T-helper 17 cell (primary cell): ENCODE measurements at places on chromosomes 7 and 10. TPM values are rescaled to one million over a fixed set of nuclear protein-coding genes. Genes with fewer than 3 reads are reported as not detected.

DNA sequence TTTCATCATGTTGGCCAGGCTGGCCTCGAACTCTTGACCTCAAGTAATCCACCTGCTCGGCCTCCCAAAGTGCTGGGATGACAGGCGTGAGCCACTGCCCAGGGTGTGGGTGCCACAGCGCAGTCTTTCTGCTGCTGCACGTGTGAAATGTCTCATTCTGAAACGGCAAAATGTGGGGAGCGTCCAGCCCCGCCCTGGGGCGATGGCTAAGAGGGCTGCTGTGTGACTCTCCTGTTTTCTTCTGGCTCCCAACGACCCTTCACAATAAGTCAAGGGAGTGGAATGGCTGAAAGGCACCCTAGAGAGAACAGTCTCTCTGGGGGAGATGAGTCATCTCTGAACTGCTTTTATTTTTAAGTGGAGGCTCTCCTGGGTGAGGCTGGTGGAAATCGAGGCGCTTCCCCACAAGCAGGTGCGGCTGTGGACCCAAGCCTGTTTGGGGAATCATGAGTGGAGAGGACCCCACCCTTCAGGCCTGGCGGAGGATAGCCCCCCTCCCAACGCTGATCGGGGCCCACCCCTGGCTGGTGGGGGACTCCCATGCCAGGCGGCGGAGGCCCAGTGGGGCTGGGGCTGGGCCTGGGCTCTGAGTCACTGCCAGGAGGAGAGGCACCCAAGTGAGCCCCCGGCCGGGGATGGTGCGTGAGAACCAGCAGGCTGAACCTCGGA is 18.0 kb downstream of the ADAP1 start:
- no peaks in the 10 kb centered on the region for H3K27me3 ChIP-seq
- no peak for DNase-seq
- peaks cover 5% of the 10 kb centered on the region for H3K4me1 ChIP-seq

- no peak overlapping the region for H3K4me3 ChIP-seq
- no peak for DNase-seq
- H3K36me3 ChIP-seq = no peaks in the 10 kb centered on the region
- no peaks in the 10 kb centered on the region for H3K4me1 ChIP-seq
These were observed 60.4 kb downstream of the TCERG1L start for GRCh38 chr10:131251146-131251541.

GRCh38 chr7:44348851-44349781 is 23.7 kb upstream of the CAMK2B start:
- no peak for DNase-seq
- no peak overlapping the region for H3K27ac ChIP-seq
- H3K4me1 ChIP-seq = no peaks in the 10 kb centered on the region
- no peaks in the 10 kb centered on the region for H3K36me3 ChIP-seq
- peaks cover 36% of the 10 kb centered on the region for H3K27me3 ChIP-seq

- DNase-seq = no peak
- H3K4me1 ChIP-seq = peaks cover 5% of the 10 kb centered on the region
- peaks cover 41% of the 10 kb centered on the region for H3K27me3 ChIP-seq
- H3K36me3 ChIP-seq = no peaks in the 10 kb centered on the region
These were observed 1250.6 kb downstream of the GATA3 start for GRCh38 chr10:9305018-9305655.

- H3K36me3 ChIP-seq = no peaks in the 10 kb centered on the region
- no peak overlapping the region for H3K27ac ChIP-seq
- no peaks in the 10 kb centered on the region for H3K27me3 ChIP-seq
- H3K4me3 ChIP-seq = no peak overlapping the region
- DNase-seq = no peak
- no peaks in the 10 kb centered on the region for H3K4me1 ChIP-seq
These were observed 160.6 kb downstream of the MAGI2 start for GRCh38 chr7:79292834-79293233.

DNA sequence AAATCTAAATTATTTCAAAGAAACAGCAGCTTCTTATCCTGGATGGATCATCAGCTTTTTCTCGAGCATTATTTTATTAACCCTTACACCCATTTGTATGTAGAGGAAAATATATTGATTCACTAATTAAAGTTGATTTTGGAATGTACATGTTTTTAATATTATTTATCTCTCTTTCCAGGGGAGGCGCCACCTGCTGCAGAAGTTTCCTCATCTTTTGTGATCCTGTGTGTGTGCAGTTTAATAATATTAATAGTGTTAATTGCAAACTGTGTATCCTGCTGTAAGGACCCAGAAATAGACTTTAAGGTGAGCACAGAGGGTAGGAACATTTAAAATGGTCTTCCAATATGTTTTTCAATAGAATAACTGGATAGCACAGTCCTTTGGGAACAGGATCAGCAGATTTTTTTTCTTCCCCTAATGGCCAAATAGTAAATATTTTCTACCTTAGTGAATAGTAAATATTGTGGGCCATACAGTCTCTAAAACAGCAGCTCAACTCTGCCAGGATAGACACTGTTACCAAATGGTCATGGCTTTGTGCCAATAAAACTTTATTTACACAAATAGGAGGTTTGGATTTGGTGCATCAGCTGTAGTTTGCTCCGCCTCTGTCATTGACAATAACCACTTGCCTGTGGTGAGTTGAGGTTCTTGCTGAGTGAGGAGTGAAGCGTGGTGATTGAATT is 30.6 kb downstream of the LMTK2 start:
- H3K4me1 ChIP-seq = peaks cover 27% of the 10 kb centered on the region
- no peak overlapping the region for H3K27ac ChIP-seq
- peaks cover 7% of the 10 kb centered on the region for H3K36me3 ChIP-seq
- H3K4me3 ChIP-seq = no peak overlapping the region

DNA sequence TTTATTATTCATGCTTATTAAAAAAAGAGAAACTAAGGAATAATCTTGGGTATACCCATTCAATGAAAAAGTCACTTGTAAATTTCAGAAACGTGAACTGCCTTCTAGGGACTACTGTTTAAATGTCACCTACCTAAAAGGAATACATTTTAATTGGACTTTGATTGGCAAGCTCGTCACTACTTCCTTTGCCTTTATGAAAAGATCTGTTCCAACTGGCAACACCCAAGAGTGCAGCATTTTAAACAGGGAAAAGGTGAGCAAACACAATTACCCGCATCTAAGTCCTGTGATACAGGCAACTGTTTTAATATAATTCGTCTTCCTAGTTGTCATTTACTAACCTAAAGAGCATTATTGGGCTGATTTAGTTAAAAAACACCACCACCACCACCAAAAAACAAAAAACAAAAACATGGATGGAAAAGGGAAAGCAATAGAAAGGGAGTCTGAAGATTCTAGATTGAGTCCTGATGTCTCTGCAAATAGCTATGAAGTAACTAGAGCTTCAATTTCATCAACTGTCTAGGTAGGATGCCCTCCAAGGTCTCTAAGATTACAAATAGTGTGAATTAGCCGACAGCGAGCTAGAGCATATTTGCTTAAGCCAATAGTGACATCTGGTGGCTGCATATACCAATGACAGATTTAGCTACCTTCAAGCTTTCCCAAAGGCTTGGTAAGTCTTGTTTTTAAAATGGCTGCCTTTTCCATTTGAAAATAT is 33.8 kb upstream of the ICA1 start:
- peaks cover 3% of the 10 kb centered on the region for H3K4me1 ChIP-seq
- H3K36me3 ChIP-seq = no peaks in the 10 kb centered on the region
- no peak overlapping the region for H3K4me3 ChIP-seq
- no peak for DNase-seq
- H3K27ac ChIP-seq = no peak overlapping the region

GRCh38 chr7:21099432-21099831 is 312.7 kb upstream of the SP8 start:
- no peaks in the 10 kb centered on the region for H3K4me1 ChIP-seq
- H3K27ac ChIP-seq = no peak overlapping the region

GRCh38 chr7:36423633-36424032 is 34.0 kb downstream of the ANLN start:
- no peaks in the 10 kb centered on the region for H3K36me3 ChIP-seq
- no peak overlapping the region for H3K4me3 ChIP-seq
- no peaks in the 10 kb centered on the region for H3K27me3 ChIP-seq
- no peak overlapping the region for H3K27ac ChIP-seq
- DNase-seq = no peak

GRCh38 chr10:4100380-4100779 is 315.4 kb upstream of the KLF6 start:
- H3K27me3 ChIP-seq = no peaks in the 10 kb centered on the region
- peaks cover 4% of the 10 kb centered on the region for H3K4me1 ChIP-seq
- DNase-seq = no peak
- no peak overlapping the region for H3K4me3 ChIP-seq
- peak overlapping the region; percentile 11 for H3K27ac ChIP-seq

DNA sequence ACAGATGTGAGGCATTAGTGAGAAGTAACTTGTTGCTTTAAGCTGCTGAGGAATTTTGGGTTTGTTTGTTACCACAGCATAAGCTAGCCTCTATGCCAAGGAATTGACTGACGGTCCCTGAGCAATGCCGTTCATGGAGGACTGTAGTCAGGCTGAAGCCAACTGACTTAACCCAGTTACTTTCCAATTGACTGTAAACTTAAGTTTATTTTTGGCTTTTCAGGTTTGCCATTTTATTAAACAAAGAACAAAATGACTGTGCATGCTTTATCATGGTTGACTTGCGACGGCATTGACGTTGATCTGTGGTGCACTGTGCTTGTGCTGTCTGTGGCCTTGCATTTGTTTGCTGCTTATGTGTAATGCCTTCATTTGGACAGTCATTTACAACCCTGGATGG is 53.5 kb downstream of the DNAJB9 start:
- no peaks in the 10 kb centered on the region for H3K4me1 ChIP-seq
- H3K36me3 ChIP-seq = peaks cover 2% of the 10 kb centered on the region
- no peak overlapping the region for H3K4me3 ChIP-seq
- H3K27ac ChIP-seq = no peak overlapping the region
- H3K27me3 ChIP-seq = peaks cover 65% of the 10 kb centered on the region
- DNase-seq = no peak

- DNase-seq = no peak
- H3K27ac ChIP-seq = no peak overlapping the region
- H3K4me3 ChIP-seq = no peak overlapping the region
- H3K36me3 ChIP-seq = no peaks in the 10 kb centered on the region
- no peaks in the 10 kb centered on the region for H3K27me3 ChIP-seq
- no peaks in the 10 kb centered on the region for H3K4me1 ChIP-seq
These were observed 149.6 kb upstream of the TCERG1L start for GRCh38 chr10:131461093-131461492.

DNA sequence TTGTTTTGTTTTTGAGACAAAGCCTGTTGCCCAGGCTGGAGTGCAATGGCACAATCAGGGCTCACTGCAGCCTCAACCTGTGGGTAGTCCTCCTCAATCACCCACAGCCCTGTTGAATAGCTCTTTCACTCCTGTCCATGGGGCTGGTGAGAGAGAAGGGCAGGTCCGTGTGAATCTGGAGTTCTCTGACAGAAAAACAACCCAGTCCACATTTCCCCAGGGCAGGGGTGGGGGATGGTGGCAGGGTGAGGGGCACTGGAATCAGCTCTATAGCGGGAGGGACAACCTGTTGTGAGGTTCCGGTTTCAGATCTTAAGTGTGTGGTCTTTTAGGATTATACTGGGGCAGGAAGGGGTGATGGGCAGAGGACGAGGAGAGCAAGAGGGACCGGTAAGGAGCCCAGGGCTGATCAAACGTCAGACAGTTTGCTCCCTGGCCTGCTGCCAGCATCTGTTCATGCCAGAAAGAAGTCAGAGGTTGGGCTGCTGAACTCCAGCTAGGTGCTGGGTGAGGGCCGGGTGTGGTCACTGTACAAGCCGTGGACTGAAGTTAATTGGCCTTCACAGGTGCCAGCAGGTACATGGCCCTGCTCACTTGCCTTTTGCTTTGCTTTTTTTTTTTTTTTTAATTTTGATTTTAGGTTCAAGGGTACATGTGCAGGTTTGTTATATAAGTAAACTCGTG is 33.2 kb upstream of the MKRN1 start:
- H3K36me3 ChIP-seq = no peaks in the 10 kb centered on the region
- H3K27ac ChIP-seq = no peak overlapping the region
- H3K4me1 ChIP-seq = no peaks in the 10 kb centered on the region
- no peak for DNase-seq

GRCh38 chr7:159027056-159027788 is 117.4 kb downstream of the VIPR2 start:
- H3K4me3 ChIP-seq = no peak overlapping the region
- H3K36me3 ChIP-seq = peaks cover 2% of the 10 kb centered on the region
- no peak overlapping the region for H3K27ac ChIP-seq
- H3K27me3 ChIP-seq = peaks cover 68% of the 10 kb centered on the region
- no peak for DNase-seq
- peaks cover 5% of the 10 kb centered on the region for H3K4me1 ChIP-seq

GRCh38 chr7:35355199-35355598 is 101.3 kb upstream of the TBX20 start:
- no peaks in the 10 kb centered on the region for H3K4me1 ChIP-seq
- H3K27ac ChIP-seq = no peak overlapping the region
- no peak for DNase-seq
- H3K27me3 ChIP-seq = peaks cover 48% of the 10 kb centered on the region

DNA sequence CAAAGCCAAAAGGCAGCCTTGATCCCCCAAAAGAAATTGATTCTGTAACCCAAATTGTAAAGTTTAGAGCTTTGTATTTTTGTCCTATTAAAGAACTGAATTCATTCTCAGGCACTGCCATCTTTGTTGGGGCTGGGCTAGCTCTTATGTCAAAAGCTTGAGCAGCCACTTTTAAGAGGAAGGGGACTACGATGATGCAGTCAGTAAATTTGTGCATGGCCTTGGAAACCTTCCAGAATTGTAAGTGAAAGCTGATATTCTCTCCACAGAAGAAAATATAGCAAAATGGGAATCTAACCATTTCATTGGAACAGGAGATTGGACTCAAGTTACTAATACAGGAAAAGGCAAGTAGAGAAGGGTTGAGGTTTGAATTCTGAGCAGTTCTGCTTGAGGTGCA is 50.1 kb downstream of the RBM20 start:
- no peaks in the 10 kb centered on the region for H3K27me3 ChIP-seq
- H3K4me1 ChIP-seq = no peaks in the 10 kb centered on the region
- no peak overlapping the region for H3K4me3 ChIP-seq
- DNase-seq = no peak
- no peak overlapping the region for H3K27ac ChIP-seq

ACBD7 gene
- total RNA-seq = 0.77 TPM

KCNMA1 gene
- not detected for total RNA-seq

ARMS2 gene
- not detected for total RNA-seq

C7orf33 gene
- not detected for total RNA-seq

EPO gene
- not detected for total RNA-seq

PTN gene
- total RNA-seq = not detected

IL15RA gene
- total RNA-seq = 12.6 TPM

IL2RA gene
- total RNA-seq = 51.7 TPM

SKAP2 gene
- 13.7 TPM for total RNA-seq

CUBN gene
- total RNA-seq = 3.1 TPM

GIMAP2 gene
- 53.7 TPM for total RNA-seq
